ENCODE measurements at places on chromosomes 13 and 19.

GRCh38 chr13:85816413-85816812 lies 17.2 kb upstream of the SLITRK6 start:
- DNase-seq = no peak

GRCh38 chr19:43406297-43406696 lies 8.4 kb upstream of the TEX101 start:
- no peak for DNase-seq

GRCh38 chr13:72932250-72932649 lies 126.6 kb upstream of the KLF5 start:
- DNase-seq = no peak

DNA sequence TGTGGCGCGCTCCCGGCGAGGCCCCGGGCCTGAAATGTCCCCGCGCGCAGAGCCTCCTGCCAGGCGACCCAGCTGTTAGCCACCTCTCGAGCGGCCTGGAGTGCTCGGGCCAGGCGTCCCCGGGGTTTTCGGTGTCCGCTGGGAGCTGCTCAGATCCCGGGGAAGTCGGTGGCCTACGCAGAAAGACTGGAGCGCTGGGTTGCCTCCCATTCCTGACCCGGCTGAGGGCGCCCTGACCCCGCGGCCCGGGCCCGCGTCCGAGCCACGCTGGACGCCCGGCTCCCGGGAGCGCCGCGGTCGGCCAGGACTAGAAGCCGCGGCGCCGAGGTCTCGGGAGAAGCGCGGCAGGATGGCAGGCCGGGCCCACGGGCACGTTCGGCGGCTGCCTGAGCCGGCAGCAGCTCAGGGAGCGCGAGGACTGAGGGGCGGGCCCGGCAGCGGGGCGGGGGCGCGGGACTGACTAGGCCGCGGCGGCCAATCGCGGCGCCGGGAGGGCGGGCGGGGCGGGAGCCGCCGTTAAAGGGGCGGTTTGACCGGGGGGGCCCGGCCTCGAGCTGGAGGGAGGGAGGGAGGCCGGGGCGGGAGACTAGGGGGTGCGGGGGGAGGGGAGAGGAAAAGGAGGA lies 1.3 kb upstream of the ZIC2 start:
- no peak for DNase-seq

GRCh38 chr13:28271056-28271840 lies 132.9 kb downstream of the PAN3 start:
- no peak for DNase-seq

DNA sequence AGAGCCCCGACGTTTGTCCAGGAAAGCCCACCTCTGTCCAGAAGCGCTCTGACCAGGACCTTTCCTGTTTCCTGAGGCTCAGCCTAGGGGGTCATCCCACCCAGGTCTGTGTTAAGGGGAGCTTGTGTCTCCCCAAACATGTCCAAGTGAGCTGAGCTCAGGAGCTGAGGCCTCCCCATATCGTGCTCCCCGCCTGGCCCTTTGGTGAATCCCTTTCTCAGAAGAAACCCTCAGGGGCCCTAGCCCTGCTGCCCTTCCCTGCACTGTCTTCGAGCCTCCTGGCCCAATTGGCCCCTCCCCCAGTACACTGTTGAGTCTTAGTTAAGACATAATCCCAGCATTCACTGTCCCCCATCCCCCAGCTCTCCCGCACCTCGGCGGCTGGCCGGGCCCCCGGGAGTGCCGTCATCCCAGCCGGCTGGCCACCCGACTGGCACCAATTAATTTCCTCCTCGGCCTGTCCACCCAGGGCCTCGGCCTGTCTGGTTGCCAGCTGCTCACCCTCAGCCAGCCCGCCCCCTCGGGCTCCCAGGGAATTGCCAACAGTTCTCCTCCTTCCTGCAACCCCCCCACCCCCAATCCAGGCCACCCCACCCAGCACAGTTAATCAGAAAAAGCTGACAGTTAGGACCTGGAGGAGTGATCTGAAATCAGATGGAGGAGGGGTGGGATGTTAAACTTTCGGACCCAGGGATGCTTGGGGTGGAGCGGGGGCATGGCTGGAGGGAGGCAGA lies 13.6 kb downstream of the IER2 start:
- no peak for DNase-seq

DNA sequence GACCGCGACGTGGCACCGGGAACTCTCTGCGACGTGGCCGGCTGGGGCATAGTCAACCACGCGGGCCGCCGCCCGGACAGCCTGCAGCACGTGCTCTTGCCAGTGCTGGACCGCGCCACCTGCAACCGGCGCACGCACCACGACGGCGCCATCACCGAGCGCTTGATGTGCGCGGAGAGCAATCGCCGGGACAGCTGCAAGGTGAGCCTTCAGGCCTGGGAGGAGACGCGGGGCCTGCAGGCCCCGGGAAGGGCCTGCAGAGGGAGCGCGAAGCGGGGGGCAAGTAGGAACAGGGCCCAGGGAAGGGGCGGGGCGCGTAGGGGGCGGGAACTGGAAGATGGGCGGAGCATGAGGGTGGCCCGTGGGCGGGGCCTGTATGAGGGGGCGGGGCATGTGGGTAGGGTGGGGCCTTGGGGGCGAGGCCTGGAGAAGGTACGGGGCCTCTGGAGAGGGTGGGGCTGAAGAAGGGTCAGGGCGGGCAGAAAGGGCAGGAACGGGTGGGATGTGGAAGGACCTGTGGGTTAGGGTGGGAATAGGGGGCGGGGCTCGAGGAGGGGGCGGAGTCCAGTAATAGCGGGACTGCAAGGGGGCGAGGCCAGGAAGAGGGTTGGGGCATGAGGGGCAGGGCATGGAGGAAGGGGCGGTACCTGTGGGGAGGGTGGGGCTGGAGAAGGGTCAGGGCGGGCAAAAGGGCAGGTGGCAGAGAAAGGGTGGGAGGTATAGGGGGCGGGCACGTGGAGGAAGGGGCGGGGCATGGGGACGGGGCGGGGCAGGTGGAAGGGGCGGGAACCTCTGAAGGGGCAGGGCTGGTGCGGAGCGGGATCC lies 2.5 kb downstream of the CFD start:
- DNase-seq = no peak

DNA sequence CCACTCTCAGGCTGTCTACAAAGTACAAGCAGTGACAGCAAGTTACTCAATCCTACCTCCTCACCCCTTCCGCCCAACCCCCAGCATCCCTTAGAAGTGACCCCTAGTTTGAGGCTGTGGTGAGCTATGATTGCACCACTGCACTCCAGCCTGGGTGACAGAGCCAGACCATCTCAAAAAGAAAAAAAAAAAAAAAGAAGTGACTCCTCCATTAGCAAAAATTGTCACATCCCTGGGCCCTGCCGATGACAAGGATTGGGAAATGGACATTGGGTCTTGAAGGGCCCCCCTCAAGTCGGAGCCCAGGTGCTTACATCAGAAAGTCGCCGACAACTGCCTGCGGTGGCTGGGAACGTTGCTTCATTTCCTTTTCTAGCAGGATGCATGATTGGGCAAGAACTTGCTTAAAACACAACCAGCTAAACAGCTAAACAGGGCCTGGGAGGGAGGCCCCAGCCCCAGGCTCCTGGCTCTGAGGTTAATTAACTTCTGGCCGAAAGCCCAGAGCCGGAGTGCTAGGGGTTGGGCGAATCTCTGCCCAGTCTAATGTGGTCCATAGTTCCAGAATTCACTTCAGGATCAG lies 15.3 kb downstream of the RAB3D start:
- DNase-seq = peak; percentile 58

- DNase-seq = no peak
Observed at GRCh38 chr13:76703216-76703615, 183.0 kb downstream of the KCTD12 start.

GRCh38 chr19:38383743-38384142 lies 4.1 kb downstream of the GGN start:
- no peak for DNase-seq

GRCh38 chr13:23903906-23904280 lies 6.6 kb upstream of the C1QTNF9B start:
- no peak for DNase-seq

DNA sequence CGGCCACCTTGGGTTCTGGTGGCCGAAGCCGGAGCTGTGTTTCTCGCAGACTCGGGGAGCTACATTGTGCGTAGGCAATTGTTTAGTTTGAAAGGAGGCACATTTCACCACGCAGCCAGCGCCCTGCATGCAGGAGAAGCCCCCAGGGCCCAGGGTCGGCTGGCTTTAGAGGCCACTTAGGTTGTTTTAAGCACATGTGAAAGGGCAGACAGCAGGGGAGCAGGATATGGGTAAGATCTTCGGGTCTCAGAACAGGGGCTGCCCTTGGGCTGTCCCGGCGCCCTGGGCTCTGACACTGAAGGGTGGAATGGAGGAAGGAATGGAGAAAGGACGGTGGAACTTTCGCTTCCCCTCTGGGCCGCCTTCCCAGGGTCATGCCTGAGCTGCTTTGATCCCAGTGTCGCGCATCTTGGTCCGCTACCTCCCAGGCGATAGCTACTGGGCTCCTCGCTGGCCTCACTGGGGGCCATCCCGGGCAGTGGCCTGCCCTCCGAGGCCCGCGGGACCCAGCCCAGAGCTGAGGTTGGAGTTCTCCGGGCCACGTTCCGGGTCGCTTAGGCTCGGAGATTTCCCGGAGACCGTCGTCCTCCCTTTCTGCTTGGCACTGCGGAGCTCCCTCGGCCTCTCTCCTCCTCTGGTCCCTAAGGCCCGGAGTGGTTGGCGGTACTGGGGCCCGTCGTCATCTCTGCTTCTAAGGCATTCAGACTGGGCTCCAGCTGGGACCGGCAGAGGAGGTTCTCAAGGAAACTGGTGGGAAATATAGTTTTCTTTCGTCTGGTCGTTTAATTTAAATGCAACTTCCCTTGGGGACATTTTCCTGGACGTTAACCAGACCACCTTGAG lies 4.3 kb upstream of the POU4F1 start:
- no peak for DNase-seq

DNA sequence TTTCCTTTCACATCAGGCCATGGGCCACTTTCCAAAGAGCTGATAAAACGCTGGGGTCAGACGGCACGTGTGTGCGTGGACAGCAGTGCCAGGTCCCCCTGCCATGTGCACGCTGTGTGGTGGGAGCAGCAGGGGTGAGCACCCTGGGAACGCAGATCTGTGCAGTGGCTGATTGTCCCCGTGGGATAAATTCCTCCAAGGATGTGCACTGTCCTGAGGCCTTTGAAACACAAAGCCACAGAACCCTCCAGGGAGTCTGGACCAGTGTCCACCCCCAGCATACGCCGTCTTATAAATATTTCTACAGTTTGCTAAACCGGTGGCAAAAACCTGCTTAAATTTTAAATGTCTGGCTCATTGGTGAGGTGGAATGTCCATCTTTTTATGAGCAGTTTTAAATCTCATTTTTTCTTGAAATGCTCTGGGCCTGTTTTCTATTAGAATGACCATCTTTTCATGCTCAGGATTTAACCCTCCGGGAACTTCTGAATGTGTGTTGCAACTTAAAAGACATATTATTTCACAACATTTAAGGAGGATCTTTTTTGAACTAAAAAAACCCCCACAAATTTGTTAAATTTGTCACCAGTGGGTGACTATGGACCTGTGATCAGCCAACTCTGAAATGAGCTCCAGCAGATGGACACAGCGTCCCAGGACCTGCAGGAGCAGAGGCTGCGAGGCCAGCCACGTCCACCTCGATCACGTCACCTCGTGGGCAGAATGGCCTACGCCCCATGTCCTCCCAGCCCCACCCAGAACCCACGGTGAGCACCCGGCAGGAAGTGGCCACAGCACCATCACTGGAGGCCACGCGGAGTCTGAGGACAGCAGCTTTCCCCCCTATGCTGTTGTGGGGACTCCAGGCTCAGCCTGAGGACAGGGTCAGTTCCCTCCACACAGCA lies 68.6 kb downstream of the RASA3 start:
- DNase-seq = no peak

- no peak for DNase-seq
Observed at GRCh38 chr19:50939596-50939995, 13.2 kb downstream of the KLK5 start.

GRCh38 chr19:4693471-4694121 lies 23.5 kb upstream of the MYDGF start:
- no peak for DNase-seq

DNA sequence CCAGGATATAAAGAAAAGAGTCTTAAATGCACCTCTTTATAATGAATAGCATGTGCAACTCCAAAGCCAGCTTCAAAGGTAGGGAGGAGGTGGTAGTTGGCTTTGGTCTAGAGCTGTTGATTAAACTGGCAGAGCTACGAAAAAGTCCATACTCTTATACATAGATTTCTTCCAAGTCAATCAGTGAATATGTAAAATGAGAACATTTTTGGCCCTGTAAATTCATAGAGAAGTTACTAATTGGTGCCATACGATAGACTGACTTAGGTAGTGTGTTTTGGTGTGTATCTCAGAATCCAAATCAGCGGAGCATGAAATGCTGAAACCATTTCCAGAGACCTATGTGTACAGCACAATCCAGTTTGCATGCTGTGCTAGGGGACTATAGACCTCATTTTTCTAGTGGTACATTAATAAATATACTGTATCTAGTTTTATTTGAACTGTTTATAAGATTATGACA lies 17.1 kb upstream of the DPY19L3 start:
- DNase-seq = no peak

GRCh38 chr19:16527971-16528521 lies 14.2 kb downstream of the CHERP start:
- DNase-seq = no peak

- no peak for DNase-seq
Observed at GRCh38 chr19:46659151-46660007, 1.6 kb downstream of the DACT3 start.

DNA sequence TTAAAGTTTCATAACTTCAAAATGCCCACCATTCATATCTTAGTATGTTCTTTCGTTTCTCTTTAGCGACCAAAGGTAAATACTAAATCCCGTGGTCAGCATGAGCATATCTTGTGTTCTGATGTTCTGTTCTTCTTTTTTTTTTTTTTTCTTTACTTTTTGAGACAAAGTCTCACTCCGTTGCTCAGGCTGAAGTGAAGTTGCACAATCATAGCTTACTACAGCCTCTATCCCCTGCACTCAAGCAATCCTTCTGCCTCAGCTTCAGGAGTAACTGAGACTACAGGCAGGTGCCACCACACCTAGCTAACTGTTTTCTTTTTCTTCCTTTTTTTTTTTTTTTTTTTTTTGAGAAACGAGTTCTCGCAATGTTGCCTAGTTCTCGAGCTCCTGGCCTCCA lies 60.9 kb upstream of the ATP12A start:
- DNase-seq = no peak
